HepG2 (cell line): ENCODE measurements at places on chromosomes 6 and 20. TPM values are rescaled to one million over a fixed set of nuclear protein-coding genes. Genes with fewer than 3 reads are reported as not detected.

- no peaks in the 10 kb centered on the region for H3K36me3 ChIP-seq
- no peak overlapping the region for H3K27ac ChIP-seq
- no peaks in the 10 kb centered on the region for H3K27me3 ChIP-seq
- no peaks in the 10 kb centered on the region for H3K4me1 ChIP-seq
Measured at GRCh38 chr6:82681119-82681714, 317.6 kb downstream of the TPBG start.

GRCh38 chr20:61185841-61186601 lies 66.0 kb upstream of the CDH4 start:
- no peak overlapping the region for H3K27ac ChIP-seq
- peaks cover 20% of the 10 kb centered on the region; the same call in 2 of the 3 replicates for H3K27me3 ChIP-seq
- no peaks in the 10 kb centered on the region for H3K4me1 ChIP-seq
- no peaks in the 10 kb centered on the region for H3K36me3 ChIP-seq
- no peak for DNase-seq

DNA sequence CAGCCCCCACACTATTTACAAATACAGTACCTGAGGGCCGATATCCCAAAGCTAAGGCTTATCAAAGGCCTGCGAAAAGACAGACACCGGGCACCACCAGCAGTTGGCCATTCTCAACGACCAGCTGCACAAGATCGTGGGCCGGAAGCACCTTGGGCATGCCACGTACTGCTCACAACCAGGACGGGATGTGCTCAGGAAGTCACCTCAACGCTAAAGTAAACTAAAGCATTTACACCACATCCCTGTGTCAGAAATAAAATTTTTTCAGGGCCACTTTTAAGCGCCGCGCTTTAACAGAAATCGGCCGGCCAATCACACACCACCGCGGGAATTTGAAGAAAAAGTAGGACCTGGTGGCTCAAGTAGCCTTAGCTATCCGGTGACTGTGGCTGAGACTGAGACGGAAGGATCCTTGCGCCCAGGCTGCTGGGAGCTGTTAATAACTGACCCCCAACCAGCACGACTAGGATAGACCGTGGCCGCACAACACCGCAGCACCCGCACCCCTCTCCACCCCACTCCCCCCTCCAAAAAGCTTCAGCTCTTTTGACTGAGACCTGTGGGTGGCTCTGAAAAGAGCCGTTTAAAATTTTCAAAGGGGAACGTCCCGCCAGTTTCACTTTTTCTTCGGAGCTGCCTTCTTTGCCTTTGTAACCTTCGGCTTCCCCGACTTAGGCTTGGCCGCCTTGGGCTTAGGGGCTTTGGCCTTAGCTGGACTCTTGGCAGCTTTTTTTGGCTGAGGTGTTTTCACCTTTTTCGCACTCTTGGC lies 131.2 kb upstream of the BTN3A2 start:
- H3K27ac ChIP-seq = no peak overlapping the region
- peak overlapping the region; percentile 60 for H3K4me3 ChIP-seq
- peaks cover 25% of the 10 kb centered on the region; the same call in 1 of the 2 replicates for H3K4me1 ChIP-seq
- H3K36me3 ChIP-seq = no peaks in the 10 kb centered on the region
- no peak for DNase-seq

The PKIB gene
- total RNA-seq = 1.5 and 2.2 TPM in 2 replicates

DNA sequence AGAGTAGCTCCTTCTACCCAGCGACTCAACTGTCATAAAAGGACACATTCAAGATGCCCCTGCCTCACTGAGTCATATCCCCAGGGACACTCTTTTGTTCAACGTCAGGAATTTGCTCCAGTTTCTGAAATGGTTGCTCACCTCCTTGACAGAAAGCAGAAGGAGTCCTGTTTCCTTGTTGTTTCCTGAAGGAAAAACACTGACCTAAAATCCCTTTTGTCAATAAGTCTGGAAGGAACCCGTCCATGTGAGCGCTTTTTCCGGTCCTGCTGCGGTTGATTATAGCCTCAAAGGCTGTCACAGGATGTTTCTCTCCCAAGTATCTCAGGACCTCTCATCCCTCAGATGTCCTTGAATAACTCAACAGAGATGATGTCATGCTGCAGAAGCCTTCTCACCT lies 113.6 kb upstream of the PLEKHG1 start:
- no peak for DNase-seq
- no peaks in the 10 kb centered on the region for H3K4me1 ChIP-seq
- no peaks in the 10 kb centered on the region for H3K36me3 ChIP-seq
- H3K27me3 ChIP-seq = no peaks in the 10 kb centered on the region

GRCh38 chr20:60256811-60257210 lies 298.6 kb downstream of the CDH26 start:
- no peaks in the 10 kb centered on the region for H3K36me3 ChIP-seq
- no peak overlapping the region for H3K27ac ChIP-seq
- DNase-seq = no peak

DNA sequence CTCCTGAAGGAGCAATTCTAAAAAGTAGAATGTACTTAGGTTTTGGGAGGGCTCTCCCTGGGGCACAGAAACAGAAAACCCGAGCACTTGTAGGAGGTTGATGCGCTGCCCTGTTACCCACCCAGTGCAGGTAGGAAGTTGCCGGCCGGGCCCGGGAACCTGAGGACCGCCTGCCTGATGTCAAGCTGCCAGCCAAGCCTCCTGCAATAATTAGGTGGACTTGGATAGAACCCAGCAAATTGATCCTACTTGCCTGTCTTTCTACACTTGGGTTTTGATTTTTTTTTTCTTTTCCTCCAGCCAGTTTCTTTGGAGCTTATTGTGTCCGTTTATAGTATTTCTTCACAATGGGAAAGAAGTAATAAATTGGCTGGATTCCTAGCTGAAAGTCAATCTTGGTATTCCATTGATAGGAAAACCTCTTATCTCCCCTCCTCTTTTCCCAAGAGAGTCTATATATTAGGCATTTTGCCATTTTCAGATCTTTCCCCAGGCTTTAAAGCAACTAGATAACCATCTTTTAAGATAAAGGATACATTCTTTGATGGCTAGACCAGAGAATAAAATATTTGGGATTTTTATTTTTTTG lies 78.3 kb upstream of the FYN start:
- no peak overlapping the region for H3K27ac ChIP-seq
- H3K36me3 ChIP-seq = no peaks in the 10 kb centered on the region
- H3K27me3 ChIP-seq = peaks cover 3% of the 10 kb centered on the region; the same call in 1 of the 2 replicates
- no peak for DNase-seq
- no peaks in the 10 kb centered on the region for H3K4me1 ChIP-seq

The GMPR gene
- not detected in 2 replicates for total RNA-seq

The OR2B3 gene
- total RNA-seq = not detected in 2 replicates

The HLA-G gene
- total RNA-seq = 0.15 and 0.29 TPM in 2 replicates

The CDH4 gene
- total RNA-seq = not detected in 2 replicates

DNA sequence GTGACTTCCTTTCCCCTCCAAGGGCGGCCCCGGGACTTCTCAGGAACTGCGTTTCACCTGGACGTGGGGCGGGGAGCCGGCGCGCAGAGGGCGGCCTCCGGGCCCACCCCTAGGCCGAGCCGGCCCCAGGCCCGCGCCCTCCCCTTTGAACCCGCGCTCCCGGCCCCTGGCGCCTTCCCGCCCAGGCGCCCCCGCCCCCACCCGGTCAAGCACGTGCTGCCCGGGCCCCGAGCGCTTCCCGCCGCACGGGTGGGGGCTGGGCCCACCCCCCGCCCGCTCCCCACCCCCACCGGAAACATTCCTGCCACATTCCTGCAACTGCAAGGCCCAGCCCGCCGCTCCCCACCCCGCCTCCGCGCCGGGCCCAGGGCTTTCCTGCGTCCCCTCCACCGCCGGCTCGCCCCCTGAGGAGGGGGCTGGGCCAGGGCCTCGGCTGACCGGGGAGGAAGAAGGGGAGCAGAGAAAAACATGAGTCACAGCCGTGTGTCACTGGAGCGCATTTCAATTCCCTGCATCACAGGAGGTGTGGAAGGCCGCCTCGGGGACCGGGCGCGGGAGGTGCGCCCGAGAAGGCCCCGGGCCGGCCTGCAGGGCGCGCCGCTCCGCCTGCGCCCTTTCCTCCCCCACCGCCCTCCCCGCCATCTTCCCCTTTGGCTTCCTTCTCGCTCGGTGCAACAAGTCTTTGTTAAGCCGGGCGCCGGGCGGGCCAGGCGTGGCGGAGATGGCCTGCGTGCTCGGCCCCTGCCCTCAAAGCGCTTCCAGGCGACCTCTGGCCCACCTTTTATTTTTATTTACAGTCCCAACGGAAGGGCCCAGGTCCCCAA lies 1.2 kb upstream of the HMGA1 start:
- H3K27ac ChIP-seq = no peak overlapping the region
- peaks cover 3% of the 10 kb centered on the region; the same call in 2 of the 3 replicates for H3K36me3 ChIP-seq
- H3K27me3 ChIP-seq = peaks cover 2% of the 10 kb centered on the region; the same call in 1 of the 2 replicates
- H3K4me1 ChIP-seq = peaks cover 31% of the 10 kb centered on the region
- no peak overlapping the region for H3K4me3 ChIP-seq

DNA sequence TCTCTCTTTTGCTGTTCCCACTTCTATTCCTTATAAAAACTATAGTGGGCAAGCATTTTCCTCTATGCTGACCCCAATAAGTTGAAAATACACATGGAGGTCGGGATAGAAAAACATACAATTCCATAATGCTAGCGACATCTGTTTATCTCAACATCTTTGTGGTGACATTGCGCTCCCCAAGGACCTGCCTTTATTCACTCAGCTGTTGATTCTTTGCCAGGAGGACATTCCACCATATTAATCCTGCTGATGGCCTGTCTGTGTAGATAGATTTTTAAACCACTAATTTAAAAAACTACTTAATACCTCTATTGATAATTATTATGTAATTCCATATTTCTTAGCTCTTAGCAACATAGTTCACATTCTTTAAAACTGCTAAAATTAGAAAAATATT lies 555.3 kb upstream of the MAP3K7 start:
- no peak overlapping the region for H3K27ac ChIP-seq
- DNase-seq = no peak
- no peaks in the 10 kb centered on the region for H3K4me1 ChIP-seq
- no peak overlapping the region for H3K4me3 ChIP-seq
- no peaks in the 10 kb centered on the region for H3K27me3 ChIP-seq

DNA sequence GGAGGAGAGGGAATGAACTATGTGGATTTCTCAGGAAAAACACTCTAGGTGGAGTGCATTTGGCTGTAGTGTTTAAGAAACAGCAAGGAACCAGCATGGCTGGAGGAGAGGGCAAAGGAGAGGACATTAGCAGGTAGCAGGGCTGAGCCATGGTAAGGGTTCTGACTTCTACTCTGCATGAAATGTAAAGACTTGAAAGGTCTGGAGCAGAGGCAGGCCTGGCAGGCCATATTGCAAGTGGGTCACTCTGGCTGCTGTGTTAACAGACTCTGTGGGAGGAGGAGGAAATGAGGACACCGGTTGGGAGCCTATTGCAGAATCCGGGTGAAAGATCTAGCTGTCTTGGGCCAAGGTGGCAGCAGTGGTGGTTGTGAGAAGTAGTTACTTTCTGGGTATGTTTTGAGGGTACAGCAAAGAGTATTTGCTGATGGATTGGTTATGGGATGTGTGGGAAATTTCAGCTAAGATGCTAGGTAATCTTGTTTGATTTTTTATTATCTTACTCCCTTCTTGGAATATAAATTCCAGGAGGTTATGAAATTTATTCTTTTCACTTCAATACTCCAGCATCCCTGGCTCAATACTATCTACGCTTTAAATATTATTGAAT lies 115.9 kb upstream of the BCLAF1 start:
- no peak overlapping the region for H3K27ac ChIP-seq
- no peaks in the 10 kb centered on the region for H3K27me3 ChIP-seq
- H3K36me3 ChIP-seq = no peaks in the 10 kb centered on the region

DNA sequence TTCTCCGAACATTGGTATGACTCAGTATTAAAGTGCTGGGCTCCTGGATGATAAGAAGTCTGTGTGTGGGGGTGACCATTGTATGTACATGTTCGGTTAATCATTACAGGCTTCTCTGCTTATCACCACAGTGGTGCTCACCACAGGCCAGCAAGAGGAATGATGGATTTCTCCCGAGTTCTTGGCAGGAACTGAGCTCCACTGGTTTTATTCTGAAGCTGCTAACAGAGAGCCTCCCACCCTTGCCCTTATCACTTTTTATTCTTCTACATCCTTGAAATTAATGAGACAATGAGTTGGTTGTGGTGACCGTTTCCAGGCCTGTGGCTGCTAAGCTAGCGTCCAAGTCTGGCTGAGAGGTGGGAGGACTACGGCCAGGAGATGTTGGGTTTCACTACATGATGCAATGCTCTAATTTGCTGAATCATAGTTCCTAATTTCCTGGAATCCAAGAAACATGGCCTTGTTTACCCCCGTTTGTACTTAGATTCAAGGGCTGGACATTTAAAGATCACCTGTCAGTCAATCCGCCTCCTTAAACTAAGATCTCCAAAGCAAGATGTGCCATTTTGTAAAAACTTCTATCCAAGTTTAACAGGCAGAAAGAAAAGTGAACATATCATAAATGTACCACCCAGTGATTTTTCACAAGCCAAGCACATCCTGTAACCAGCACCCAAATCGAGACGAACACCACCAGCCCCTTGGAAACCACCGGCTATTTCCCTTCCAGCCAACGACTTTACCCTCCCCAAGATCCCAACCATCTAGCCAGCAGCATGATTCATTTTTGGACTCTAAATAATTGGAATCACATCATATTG lies 172.5 kb downstream of the FOXA2 start:
- DNase-seq = peak; percentile 96
- H3K27me3 ChIP-seq = no peaks in the 10 kb centered on the region; the same call in 1 of the 2 replicates
- peak overlapping the region; percentile 56 for H3K4me3 ChIP-seq
- H3K4me1 ChIP-seq = peaks cover 57% of the 10 kb centered on the region
- peak overlapping the region; percentile 77 for H3K27ac ChIP-seq
- H3K36me3 ChIP-seq = no peaks in the 10 kb centered on the region

GRCh38 chr20:37523911-37524700 lies 3.1 kb downstream of the NNAT start:
- no peak for DNase-seq
- H3K4me1 ChIP-seq = peaks cover 51% of the 10 kb centered on the region
- H3K4me3 ChIP-seq = no peak overlapping the region
- no peak overlapping the region for H3K27ac ChIP-seq

The EFCAB8 gene
- 0.22 TPM in 1 of 2 replicates, not detected in the other for total RNA-seq

- H3K27me3 ChIP-seq = peaks cover 4% of the 10 kb centered on the region; the same call in 1 of the 3 replicates
- no peak overlapping the region for H3K27ac ChIP-seq
- no peak for DNase-seq
- no peak overlapping the region for H3K4me3 ChIP-seq
- H3K4me1 ChIP-seq = no peaks in the 10 kb centered on the region
Measured at GRCh38 chr6:90159452-90159851, 137.2 kb downstream of the BACH2 start.

The CGAS gene
- total RNA-seq = 0.07 TPM in 1 of 2 replicates, not detected in the other

- H3K27ac ChIP-seq = no peak overlapping the region
- H3K4me3 ChIP-seq = no peak overlapping the region
Measured at GRCh38 chr6:111709615-111710398, 104.1 kb upstream of the TRAF3IP2 start.

The RNGTT gene
- 22.6 and 27.8 TPM in 2 replicates for total RNA-seq

- H3K36me3 ChIP-seq = peaks cover 25% of the 10 kb centered on the region
- DNase-seq = peak; percentile 69
- no peak overlapping the region for H3K4me3 ChIP-seq
- peak overlapping the region; percentile 25 for H3K27ac ChIP-seq
- no peaks in the 10 kb centered on the region for H3K27me3 ChIP-seq
Measured at GRCh38 chr20:62342910-62343309, 24.2 kb downstream of the LAMA5 start.

DNA sequence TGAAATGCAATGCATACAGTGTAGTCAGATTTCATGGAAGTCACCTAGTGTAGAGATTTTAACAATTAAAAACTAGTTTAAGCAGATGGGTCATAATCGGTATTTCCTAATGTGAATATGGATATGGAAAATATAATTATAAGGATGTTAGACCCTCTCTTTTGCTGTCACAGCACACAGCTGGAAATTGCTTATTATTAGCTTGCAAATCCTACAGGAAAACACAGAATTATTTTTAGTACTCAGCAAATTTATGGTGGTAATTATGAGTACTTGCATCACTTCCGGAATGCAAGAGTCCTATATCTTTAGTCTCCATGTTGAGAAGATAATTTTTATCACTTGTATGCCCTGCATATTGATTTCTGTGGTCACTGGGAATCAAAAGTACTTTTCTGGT lies 993.6 kb downstream of the KIF16B start:
- no peaks in the 10 kb centered on the region for H3K4me1 ChIP-seq
- no peak overlapping the region for H3K27ac ChIP-seq
- H3K4me3 ChIP-seq = no peak overlapping the region

The HLA-DQB1 gene
- not detected in 2 replicates for total RNA-seq

The TRIM38 gene
- 2.5 and 3.6 TPM in 2 replicates for total RNA-seq
